Activated T-cell treated with anti-CD3 and anti-CD28 coated beads, Interleukin-2, amount 50 U/mL, for 4 hours (primary cell): ENCODE measurements at places on chromosomes 3 and 15. TPM values are rescaled to one million over a fixed set of nuclear protein-coding genes. Genes with fewer than 3 reads are reported as not detected.

Gene TICRR
- 4.5 TPM for total RNA-seq

Gene GPR15
- total RNA-seq: 1.5 TPM

Gene C15orf62
- total RNA-seq: 0.24 TPM

Gene TRPM1
- total RNA-seq: not detected

Gene PIF1
- total RNA-seq: 1.6 TPM

Gene IL5RA
- total RNA-seq: 0.35 TPM

Gene CCR2
- 0.18 TPM for total RNA-seq

Gene TRIM42
- not detected for total RNA-seq

Gene TJP1
- total RNA-seq: 0.22 TPM

Gene MESP1
- total RNA-seq: 2.7 TPM

Gene ZNF662
- total RNA-seq: 1.0 TPM

Gene CHDH
- 0.69 TPM for total RNA-seq

Gene ECE2
- not detected for total RNA-seq

Gene PRR20G
- total RNA-seq: not detected

Gene C3orf52
- 1.5 TPM for total RNA-seq

Gene ZNF501
- total RNA-seq: 3.0 TPM

Gene SCAMP5
- 1.8 TPM for total RNA-seq

Gene OXNAD1
- 24.8 TPM for total RNA-seq

Gene RNU5B-1
- not detected for total RNA-seq

Gene CTNNB1
- 132 TPM for total RNA-seq

Gene FAM81A
- 0.08 TPM for total RNA-seq

Gene CRTC3
- 28.2 TPM for total RNA-seq

Gene UPK1B
- total RNA-seq: not detected

Gene PLD1
- 1.3 TPM for total RNA-seq

Gene SRP14
- total RNA-seq: 214 TPM

Gene GPR149
- total RNA-seq: not detected

Gene KLHL25
- 5.1 TPM for total RNA-seq

Gene SQOR
- total RNA-seq: 39.4 TPM

Gene SERPINI2
- total RNA-seq: not detected

Gene PSMD2
- 497 TPM for total RNA-seq

Gene DHFR2
- total RNA-seq: 7.1 TPM

Gene PTX3
- total RNA-seq: not detected

Gene NDUFB5
- total RNA-seq: 77.3 TPM

Gene SSUH2
- total RNA-seq: not detected

Gene PLSCR5
- total RNA-seq: not detected

Gene TMEM207
- total RNA-seq: not detected

Gene MFAP1
- 37.0 TPM for total RNA-seq

Gene ARL14
- not detected for total RNA-seq
